Esophagus (tissue), 2 donors: ENCODE measurements at places on chromosomes 12 and 14. TPM values are rescaled to one million over a fixed set of nuclear protein-coding genes. Genes with fewer than 3 reads are reported as not detected.

The REM2 gene
- polyA plus RNA-seq: 1.1 TPM

The CACNA2D4 gene
- polyA plus RNA-seq: 0.84 TPM

The KRT83 gene
- polyA plus RNA-seq: not detected

The DDN gene
- polyA plus RNA-seq: 0.29 TPM

The ST8SIA1 gene
- polyA plus RNA-seq: 0.83 TPM

The UTP20 gene
- polyA plus RNA-seq: 2.8 TPM

The DTX3 gene
- 16.7 TPM for polyA plus RNA-seq

The RAD9B gene
- polyA plus RNA-seq: 0.28 TPM

The LALBA gene
- not detected for polyA plus RNA-seq

The SAV1 gene
- 8.6 TPM for polyA plus RNA-seq

The OTOGL gene
- 0.11 TPM for polyA plus RNA-seq

The PSMB5 gene
- polyA plus RNA-seq: 35.1 TPM

The KRT86 gene
- 0.04 TPM for polyA plus RNA-seq

The CLEC2B gene
- polyA plus RNA-seq: 8.3 TPM

The SLC4A8 gene
- 0.04 TPM for polyA plus RNA-seq
